ENCODE measurements at places on chromosomes 11 and 22.

DNA sequence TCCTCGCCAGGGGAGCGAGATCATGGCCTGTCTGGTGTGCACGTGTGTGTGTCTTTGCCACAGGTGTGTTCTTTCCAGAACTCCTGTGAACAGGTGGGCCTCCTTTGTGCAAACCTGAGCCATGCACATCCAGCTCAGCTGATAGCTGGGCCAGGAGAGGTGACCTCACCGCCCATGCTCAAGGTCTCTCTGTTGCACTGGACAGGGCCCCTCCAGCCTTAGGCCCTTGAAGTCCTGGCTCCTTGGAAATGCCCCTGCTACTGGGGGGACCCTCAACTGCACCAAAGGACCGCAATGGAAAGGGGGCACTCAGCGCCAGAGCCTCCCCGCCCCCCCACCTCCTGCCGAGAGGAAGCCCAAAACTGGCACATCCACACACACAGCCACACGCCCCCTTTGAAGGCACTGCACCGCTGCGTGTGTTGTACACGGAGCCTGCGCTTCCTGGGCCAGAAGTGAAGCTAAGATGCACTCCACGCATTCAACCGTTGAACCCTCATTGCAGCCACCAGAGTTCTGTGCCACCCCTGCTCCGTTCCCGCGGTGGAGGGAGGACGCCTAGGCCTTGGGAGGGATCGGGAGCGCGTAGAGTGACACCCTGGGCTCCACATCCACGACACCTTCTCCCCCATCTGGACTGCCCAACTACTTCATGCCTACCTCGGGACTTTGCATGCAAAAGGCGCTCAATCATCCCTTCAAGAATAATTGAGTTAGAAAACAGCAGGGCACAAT is 16.4 kb upstream of the IL2RB start:
- no peak for DNase-seq

GRCh38 chr11:44906649-44907048 is 44.0 kb downstream of the TP53I11 start:
- no peak for DNase-seq

- no peak for DNase-seq
Observed at GRCh38 chr22:26536056-26536761, 23.9 kb upstream of the TFIP11 start.

GRCh38 chr11:66287211-66287888 is 1.6 kb downstream of the YIF1A start:
- no peak for DNase-seq

- no peak for DNase-seq
Observed at GRCh38 chr22:22554587-22555284, 4.3 kb downstream of the PRAME start.

DNA sequence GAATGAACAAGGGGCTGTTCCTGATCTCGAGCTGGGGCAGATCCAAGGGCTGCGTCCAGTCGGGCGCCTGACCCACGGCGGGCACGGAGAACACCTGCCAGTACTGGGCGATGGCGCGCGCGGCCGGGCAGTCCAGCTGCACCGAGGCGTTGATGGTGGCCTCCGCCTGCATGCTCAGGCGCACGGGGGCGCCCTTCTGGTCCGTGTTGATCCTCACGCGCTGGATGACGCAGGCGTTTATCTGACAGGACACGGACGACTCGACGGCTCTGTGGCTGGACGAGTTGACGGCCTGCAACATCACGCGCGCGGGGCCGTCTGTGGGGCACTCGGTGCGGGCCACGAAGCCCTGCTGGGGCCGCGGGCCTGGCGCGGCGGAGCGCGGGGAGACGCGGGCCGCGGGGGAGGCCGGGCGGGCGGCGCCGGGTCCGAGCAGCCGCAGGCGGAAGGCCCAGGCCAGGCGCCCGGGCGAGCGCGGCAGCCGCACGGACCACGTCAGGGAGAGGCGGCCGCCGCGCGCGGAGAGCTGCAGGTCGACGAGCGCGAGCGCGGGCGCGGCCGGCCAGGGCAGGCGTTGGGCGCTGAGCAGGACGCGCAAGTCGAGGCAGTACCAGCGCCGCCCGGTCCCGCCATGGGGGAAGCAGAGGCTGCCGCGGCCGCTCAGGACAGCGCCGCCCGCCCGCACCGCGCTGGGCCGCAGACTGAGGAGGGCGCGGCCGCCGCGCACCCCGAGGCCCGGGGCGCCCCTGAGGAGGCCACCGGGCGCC is 511 bp downstream of the PKDREJ start:
- no peak for DNase-seq

Data from DND-41 (cell line).